ENCODE measurements at places on chromosomes 11 and 22.

GRCh38 chr11:9972989-9973388 lies 309.1 kb downstream of the SWAP70 start:
- DNase-seq, result no peak

GRCh38 chr11:62673196-62673525 lies 1.1 kb upstream of the LBHD1 start:
- no peak for DNase-seq

DNA sequence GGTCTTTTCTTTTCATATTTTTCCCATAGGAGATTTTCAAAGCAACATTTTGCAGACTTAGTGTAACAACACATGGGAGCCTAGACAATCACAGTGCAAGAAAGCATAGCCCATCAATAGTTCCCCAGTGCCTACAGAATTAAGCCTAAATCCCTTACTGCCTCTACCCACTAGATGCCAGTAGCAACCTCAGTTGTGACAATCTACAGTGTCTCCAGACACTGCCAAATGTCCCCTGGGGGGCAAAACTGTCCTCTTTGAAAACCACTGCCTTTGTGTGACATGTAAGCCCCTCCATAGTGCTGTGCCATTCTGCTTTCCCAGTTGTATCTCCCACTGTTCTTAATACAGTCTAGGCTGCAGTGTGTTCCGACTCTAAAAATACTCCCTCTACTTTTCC lies 1329.0 kb downstream of the LRRC4C start:
- no peak for DNase-seq

- DNase-seq, result no peak
These were observed 81.4 kb upstream of the GRIK4 start for GRCh38 chr11:120430146-120430545.

- no peak for DNase-seq
These were observed 25.8 kb downstream of the SPA17 start for GRCh38 chr11:124699547-124699946.

- DNase-seq, result no peak
These were observed 13.5 kb downstream of the C11orf97 start for GRCh38 chr11:94525546-94526324.

DNA sequence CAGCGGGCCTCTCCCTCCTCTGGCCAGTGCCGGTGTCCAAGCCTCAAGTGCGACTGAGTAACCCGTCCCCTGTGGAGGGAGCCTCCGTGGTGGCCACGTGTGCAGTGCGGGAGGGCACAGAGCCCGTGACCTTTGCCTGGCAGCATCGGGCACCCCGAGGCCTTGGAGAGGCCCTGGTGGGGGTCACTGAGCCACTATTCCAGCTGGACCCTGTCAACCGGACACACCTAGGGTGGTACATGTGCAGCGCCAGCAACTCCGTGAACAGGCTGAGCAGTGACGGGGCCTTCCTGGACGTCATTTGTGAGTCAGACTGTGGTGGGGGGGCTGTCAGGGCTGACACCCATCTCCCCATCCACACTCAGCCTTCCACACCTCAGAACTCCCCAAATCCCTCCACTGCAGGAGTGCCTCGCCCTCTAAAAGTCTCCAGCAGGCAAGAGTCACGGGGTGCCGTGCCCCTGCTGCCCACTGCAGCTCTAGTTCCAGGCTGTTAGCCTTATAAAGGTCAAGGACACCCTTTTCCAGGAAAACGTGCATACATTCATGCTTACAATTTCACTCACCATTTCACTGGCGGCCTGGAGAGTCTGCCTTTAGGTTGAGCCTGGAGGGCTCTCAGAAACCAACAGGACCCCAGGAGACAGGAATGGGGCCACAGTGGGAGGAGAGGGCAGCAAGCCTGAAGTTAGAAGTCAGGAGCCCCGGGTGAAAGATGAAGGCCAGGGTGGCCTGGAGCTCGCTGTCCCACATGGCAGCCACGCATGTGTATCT lies 2.6 kb downstream of the VSIG10L2 start:
- no peak for DNase-seq

DNA sequence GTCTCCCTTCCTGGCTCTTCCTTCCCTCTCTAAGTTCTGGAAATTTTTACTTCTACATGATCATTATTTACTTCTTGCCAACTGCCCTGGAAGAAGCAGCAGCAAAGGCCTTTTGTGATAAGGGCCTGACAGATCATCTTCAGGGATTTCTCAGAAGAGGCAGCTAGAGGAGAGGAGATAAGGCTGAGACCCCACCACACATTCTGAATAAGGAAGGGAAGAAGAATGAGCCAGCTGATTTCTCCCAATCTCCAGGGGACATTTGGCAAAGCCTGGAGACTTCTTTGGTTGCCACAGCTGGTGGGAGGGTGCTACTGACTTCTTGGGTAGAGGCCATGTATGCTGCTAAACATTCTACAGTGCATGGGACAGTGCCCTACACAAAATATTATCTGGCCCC lies 122.4 kb upstream of the OR9Q1 start:
- DNase-seq, result no peak

DNA sequence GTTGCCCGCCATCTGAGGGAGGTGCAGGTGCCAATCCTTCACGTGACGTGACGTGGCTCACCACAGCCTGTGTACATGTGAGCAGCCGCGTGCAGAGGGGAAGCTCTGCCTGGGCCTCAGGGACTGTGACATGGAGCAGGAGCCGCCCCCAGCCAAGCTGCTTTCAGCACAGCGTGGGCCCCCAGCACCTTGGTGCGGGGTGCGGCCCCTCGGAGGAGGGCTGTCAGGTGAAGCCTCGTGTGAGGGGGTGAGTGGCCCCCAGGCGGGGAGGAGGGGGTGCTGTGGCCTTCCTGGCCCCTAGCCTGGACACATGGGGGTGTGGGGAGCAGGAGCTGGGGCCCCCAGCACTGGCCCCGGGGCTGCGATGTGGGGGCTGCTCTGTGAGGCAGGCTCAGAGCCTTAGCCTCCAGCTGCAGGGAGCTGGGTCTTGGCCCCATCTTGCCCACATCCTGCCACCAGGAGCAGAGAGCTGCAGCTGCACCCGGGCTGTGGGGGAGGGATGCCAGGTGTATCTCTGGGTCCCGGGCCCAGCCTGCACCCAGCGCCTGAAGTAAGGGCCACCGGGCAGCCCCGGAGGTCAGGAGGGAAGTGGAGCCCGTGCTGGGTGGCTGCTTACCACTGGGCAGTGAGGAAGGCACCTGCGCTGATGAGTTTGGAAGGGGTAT lies at the start of gene ADORA2A:
Gene ADORA2A (plus strand): TSS at position 100 of the 665 bp plus-strand sequence. CDS start 5,806 bp downstream, outside the sequence.
- peak; percentile 83 for DNase-seq

DNA sequence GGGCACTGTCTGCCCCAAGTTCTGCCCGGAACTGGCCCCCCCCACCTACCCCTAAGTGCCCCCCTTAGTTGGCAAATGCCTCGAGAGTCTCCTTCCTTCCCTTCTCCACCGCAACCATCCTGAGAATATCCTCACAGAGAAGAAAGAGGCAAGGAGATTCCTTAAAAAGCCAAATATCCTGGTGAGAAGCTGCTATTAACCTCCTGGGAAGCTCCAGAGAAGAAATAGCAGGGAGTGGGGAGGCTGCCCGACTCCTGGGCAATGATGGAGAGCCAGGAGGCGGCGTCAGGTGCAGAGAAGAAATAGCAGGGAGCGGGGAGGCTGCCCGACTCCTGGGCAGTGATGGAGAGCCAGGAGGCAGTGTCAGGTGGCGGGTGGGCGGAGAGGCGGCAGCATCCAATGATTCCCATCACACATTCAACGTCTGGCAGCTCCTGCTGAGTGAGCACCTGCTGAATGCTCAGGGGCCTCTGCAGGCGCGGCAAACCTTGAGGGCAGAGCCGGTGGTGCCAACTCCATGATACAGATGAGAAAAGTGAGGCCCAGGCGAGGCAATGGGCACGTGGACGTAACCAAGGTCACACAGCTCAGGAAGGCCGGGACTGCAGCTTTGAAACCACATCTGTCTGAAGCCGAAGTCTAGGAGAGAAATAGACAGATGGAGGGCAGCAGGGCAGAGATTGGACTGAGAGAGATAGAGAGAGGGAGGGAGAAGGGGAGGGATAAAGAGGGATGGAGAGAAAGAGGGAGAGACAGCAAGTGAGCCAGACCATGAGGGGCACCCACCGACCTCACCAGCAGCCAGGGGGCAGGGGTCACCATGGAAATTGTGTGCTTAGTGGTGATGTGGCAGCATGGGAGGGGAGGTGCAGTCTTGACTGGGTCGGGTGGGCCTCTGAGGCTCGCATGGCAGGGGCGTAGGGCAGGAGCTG lies 58.3 kb downstream of the CYTH4 start:
- DNase-seq, result no peak

GRCh38 chr11:125649465-125650166 lies 24.7 kb downstream of the CHEK1 start:
- no peak for DNase-seq

- peak; percentile 71 for DNase-seq
These were observed 1.5 kb downstream of the DDB2 start for GRCh38 chr11:47216121-47216798.

GRCh38 chr22:40116496-40117200 lies 61.1 kb upstream of the TNRC6B start:
- no peak for DNase-seq

DNA sequence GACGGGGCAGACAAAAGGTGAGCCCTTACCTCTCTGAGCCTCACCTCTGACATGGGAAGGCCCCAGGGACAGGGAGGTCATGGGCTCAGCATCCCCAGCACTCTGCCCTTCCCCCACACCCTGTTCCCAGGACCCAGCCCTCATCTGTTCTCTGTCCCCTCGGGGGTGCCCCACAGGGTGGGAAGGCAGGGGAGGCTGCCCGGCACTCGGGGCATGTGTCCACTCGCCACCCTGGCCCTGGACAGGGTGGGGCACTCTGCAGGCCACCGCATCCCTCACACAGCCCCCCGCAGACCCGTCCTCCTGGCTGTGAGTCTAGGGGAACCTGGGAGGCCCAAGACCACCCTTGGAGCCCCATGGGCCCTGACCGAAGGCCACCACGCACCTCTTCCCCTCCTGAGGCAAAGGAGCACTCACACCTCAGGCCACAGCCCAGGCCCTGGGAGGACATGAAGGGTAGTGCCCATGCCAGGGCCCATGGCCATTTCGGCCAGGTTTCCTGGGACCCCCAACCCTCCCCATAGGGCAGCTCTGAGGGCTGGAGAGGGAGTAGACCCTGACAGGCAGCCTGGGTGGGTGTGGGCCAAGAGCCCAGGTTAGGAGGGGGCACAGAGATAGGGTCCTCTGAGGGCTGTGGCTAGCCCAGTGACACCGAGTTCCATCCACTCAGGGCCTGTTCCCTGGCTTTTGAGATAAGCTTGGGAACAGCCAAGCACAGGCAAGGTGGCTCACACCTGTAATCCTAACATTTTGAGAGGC lies 193.1 kb downstream of the IGLL1 start:
- DNase-seq, result no peak

DNA sequence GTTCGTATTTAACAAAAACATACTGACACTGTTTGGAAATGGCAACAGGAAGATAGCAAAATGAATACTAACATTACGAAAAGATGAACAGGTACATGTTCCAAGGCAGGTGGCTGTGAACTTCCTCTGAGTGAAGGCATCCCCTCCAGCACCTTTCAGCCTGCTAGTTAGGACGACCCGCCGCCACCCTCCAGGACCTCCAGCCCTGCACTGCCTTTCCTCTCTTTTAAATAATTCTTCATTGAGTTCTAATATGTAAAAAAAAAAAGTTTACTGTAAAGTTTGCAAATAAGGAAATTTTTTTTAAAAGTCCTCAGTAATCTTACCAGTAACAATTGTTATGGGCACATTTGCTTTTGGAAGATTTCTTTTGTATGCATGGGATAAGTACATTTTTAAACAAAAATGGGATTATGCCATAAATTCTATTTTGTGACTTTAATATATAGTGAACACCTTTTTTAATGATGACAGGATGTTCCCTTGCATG lies 6.0 kb downstream of the NEAT1 start:
- no peak for DNase-seq

DNA sequence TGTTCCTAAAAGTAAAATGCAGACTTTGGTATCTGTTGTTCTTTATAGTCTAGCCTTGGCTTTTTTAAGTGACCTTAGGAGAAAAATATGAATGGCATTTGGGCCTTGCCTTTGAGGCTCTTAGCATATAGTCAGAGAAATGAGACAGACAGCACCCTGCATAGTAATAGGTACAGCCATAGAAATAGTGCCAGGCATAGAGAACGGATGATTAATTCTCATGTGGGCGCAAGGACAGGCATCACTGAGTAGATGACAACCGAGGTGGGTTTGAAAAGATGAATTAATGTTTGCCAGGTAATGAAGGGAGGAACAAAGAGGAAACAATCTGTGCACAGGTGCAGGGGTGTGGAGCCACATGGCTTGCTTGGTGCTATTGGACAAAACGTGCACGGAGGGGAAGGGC lies 90.5 kb downstream of the BMAL1 start:
- DNase-seq, result no peak

DNA sequence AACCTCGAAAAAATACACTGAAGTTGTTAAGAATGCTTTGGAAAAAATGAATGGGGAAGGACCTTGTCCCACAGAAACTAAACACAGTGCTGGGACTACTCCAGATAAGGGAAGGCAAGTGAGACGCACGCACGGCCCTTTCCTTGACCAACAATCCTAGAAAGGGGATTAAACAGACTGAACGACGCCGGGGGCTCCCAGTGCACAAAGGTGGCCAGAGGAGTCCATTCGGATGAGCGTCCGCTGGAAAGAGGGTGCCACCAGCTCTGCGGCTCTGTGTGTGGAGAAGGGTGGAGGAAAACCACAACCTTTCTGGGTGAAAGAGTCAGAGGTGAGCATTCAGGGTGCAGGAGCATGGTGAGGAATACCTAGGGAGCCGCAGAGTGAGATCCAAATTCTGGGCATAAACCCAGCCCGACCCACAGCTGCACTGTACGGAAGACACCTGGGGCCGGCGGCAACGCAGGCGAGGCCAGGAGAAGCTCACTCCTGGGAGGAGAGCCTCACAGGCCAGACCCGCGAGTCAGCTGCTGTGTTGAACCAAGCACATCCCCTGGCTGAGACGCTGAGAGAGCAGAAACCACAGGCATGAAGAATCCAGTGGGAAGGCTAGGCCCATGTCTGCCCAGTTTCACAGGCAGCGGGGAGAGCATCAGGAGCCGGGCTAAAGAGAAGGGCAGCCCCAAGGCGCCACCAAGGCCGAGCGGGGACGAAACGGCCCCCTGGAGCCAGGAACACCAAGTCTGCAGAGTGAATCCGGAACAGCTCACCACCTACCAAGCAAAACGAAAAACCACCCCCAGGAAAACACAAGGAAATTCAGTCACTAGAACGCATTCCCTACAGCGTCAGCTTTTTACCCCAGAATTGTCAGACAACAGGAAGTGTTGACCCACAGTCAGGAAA lies 177.1 kb downstream of the BRD1 start:
- DNase-seq, result no peak

- no peak for DNase-seq
These were observed 106.0 kb downstream of the TRIM29 start for GRCh38 chr11:120031612-120032600.

Data from stimulated activated CD4-positive, alpha-beta T cell treated with anti-CD3 and anti-CD28 coated beads, Interleukin-4, amount 100 ng/mL, for 1 hour (primary cell).